GM13977 (cell line): ENCODE measurements at places on chromosomes 2 and 18.

DNA sequence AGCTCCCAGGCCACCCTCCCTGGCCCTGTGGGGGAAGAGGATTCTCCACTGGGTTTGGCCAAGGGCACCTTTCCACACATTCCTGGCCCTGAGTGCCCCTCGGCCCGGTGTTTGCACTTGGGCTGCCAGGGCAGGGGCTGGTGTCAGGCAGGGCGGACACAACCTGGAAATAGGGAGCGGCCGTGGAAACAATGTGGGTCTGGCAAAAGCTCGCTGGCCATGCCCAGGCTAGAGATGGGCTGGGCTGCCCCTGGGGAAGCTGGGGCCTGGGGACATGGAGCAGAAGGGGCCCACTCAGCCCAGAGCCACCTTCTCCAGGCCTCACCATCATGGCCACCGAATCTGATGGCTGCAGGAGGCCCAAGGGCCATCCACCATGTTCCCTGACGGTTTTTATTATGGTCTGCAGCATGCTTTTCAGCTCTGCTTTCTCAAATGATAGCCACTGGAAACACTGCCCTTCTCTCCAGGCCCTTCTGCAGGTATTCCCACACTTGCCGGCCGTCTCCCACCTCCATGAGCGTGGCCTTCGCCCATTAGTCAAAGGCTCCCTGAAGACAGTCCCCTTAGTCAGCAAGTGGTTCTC, 275.1 kb downstream of the CYP26B1 start:
- no peak for DNase-seq

GRCh38 chr2:8031370-8031769, 650.5 kb upstream of the ID2 start:
- DNase-seq, result no peak

DNA sequence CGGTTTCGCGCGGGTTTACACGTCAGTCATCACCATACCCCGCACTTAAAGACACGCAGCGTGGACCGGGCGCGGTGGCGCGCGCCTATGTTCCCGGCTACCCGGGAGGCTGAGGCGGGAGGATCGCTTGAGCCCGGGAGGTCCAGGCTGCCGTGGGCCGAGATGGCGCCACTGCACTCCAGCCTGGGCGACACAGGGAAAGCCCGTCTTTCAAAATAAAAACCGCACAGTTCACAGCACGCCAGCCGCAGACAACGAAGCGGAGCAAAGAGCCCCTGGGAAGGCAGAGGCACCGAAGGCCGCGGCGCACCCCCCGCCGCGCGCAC, 328 bp downstream of the DTYMK start:
- DNase-seq, result no peak

GRCh38 chr2:238376884-238377391, 49.8 kb upstream of the ASB1 start:
- DNase-seq, result no peak

- DNase-seq, result no peak
Measured at GRCh38 chr2:15303874-15304273, 257.3 kb downstream of the NBAS start.

DNA sequence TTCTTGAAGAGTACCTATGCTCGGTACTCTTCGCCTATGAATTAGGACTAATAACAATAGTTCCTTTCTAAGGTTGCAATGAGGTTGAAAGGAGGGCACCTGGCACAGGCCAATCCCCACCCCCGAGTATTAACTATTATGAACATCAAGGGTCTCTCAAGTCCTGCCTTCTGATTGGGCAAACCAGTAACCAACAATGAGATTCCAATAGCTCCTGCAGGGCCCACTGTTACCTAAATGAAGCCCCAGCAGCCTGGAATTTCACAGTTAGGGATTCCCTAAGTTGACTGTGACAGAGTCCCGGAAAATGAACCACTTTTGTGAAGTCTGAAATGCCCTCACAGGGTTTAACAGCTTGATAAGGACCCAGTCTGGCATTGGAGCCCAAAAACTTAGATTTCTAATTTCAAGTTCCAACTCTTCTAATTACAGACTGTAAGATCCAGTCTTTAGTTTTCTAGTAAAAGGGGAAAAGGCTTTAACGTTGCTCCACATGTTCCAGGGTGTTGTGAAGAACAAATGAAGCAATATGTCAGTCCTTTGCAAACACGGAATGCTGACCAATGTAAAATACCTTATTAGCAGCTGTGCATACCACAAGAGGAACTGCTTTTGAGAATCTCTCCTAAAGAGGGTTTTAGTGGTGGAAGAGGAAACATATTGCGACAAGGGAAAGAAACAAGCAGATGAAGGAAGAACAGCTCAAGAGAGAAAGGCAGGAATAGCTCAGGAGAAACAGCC, 277.7 kb upstream of the MAP2 start:
- no peak for DNase-seq

DNA sequence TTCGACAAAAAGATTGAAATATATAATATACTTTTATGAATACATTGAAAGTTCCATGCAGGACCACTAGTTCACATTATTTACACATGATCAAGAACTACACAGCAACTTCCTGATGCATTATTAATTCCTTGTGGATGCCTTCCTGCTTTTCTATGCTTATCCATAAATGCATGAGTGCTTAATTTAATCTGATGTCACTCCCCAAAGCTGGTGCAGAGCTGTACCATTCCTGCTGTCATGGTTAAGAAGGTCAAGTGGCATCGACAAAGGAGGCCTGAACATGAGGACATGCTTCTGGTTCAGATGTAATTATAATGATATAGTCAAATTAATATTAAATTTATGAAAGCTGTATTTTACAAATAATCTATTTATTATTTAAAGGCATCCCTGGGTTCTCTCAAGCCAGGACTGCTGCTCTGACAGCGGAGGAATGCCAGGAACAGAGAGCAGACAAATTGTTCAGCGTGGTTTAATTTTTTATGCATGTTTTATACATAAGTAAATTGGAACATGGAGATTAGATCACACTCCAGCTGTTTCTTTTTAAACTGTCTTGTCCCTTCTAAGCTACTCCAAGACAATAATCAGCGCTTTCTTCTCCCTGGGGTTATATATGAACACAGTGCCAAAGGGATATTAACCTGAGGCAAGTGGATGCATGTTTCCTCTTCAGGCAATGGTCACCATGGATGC, 307.3 kb upstream of the CNTNAP5 start:
- DNase-seq, result no peak

- DNase-seq, result no peak
Measured at GRCh38 chr2:17272652-17273525, 245.4 kb downstream of the RAD51AP2 start.

DNA sequence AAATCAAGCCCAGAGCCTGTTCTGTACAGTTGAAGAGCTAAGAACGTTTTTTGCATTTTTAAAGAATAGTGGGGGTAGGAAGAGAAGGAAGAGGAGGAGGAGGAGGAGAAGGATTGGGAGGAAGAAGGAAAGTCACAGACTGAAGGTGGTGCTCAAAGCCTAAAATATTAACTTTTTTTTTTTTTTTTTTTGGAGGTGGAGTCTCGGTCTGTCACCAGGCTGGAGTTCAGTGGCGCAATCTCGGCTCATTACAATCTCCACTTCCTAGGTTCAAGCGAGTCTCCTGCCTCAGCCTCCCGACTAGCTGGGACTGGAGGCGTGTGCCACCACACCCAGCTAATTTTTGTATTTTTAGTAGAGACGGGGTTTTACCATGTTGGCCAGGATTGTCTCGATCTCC, 18.3 kb upstream of the KLHL29 start:
- DNase-seq, result no peak

GRCh38 chr2:107999158-107999557, 12.8 kb downstream of the SLC5A7 start:
- no peak for DNase-seq

DNA sequence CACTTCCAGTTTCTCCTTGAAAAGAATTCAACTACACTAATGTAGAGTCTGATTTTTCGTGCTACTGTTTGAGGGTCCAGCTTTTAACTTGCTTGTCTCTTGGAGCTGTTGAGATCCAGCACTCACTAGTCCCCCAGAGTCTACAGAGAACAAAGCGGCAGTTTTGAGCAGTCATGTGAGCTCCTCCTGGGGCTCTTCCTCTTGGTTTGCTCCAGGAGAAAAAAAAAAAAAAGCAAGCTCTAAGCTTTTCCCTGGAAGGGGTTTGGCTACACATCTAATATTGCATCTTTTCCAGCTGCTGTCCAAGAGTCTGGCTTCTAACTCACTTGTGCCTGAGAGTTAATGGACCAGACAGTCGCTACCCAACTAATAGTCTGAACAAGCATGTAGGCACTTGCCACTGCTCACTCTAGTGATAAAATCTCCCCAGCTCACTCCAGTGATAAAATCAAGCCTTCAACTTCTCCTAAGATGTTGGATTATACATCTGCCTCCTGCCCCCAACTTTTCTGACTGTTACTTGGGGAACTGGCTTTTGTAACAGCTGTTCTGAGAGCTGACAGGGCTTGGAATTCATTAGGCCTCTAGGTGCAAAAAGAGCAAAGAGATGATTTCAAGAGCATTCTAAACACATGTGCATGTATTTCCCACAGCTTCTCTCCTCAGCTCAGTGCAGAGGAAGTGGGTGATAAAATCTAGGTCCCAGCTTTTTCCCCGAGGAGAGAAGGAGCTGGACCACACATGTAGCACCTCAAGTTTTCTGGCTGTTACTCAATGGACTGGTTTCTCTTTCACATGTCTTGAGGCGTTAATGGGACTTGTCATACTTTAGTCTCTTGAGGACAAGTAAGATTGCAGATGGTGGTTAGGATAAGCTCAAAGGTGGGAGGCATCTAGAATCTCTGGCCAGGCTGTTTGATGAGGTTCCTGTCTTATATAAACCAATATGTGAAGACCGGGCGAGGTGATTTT, 750.5 kb downstream of the LRP1B start:
- no peak for DNase-seq

DNA sequence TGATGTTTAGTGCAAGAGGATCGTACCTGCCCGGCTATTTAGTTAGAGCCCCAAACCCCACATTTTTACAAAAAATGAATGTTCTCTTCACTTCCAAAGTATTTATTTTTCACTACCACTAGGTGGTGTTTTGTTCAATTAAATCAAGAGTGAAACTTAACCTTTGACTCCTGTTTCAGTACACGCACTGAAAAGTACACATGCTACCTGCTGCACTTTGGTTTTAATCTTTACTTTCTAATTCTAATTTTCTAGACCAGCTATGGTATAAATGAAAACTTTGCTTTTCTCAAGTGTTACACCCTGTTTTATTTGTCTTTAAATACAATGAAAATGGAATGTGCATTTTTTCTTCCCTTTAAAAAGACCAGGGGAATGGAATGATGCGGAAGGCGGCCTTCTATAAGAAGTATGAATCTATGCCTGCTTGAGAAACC, 31.4 kb upstream of the CHN1 start:
- peak; percentile 46 for DNase-seq

DNA sequence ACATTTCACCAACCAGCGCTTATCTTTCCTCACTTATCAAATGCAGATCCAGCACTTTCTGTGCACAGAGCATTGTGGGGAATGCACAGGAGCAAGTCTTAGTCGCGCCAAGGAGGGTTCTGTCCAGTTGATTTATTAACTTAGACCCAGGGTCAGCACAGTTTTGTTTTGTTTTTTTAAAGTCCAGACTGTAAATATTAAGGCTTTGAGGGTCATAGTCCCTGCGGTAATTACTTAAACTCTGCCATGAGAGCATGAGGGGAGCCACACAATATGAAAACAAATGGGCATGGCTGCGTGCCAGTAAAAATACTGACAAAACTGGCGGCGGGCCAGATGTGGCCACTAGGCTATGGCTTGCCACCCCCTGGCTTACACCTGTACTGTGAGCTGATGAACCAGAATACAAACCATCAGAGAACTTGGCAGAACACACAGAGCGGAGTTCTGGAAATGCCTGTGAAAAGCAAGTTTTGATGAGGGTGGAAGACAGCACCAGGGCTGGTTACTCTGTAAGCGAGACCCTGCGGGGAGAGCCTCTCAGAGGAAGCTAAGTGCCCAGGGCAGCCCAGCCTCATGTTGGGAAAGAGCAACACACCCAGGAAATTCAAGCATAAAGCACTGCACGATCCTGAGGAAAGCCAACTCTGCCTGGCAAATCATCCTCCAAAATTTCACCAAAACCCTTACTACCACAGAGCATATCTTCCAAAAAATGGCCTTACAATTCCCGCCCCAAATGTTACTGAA, 43.6 kb downstream of the L3MBTL4 start:
- no peak for DNase-seq

DNA sequence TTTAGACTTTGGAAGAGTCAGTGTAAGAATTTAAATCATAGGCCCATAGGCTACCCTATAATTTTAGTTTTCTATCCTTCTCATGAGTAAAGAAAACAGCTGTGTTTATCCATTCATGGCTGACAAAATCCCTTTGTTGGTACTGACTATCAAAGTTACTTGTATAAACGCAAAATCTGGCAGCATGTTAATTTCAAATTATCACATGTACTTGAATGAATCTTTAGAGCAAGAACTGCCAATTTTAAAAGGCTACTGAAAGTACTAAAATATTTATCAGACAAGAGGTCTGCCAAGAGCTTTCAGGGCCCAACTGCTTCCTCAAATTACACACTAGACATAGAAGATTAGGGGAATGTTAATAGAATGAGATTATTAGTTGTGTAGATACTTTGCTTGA, 66.6 kb downstream of the MYL12B start:
- no peak for DNase-seq

DNA sequence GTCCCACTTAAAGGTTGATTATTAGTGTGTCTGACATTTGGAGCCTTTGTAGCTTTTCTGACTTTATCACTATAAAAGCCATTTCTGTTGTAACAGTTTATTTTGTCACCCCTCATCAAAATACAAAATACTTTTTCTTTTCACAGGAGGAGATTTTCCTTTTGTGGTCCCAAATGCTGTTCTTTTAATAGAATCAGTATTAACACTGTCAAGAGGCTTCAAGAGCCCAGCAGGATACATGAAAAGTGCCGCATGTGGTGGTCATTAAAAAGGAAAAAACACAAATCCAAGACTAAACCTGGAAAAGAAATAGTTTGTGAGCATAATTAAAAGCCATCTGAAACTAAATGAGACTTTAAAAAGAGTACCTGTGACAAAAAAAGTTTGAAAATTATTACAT, 515.7 kb downstream of the DCDC2C start:
- no peak for DNase-seq

DNA sequence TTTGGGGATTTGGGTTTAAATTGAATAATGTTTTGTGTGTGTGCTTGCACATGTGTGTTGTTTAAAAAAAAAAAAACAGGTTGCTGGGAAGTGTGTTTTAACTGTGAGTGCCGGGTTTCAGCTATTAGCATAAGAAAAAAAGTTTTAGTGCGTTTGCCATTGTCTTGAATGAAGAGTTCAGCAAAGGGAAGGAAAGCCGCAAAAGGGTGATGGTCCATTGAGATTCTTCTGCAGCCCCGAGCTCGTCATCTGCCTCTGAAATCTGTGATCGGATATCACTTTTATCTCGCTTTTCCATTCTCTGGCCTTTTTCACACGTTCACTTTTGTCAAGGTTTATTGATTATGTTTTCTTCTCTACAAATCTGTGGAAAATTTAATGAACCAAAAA, 4.7 kb downstream of the GLI2 start:
- no peak for DNase-seq

- DNase-seq, result no peak
Measured at GRCh38 chr2:61074100-61074499, 8.4 kb downstream of the SANBR start.

GRCh38 chr2:28488858-28489575, 6.8 kb upstream of the PLB1 start:
- DNase-seq, result no peak
